ENCODE measurements at places on chromosomes 6 and 20.

GRCh38 chr20:57387945-57388371, 3.2 kb upstream of the RBM38 start:
- DNase-seq: no peak

- DNase-seq: no peak
These were observed 21.4 kb downstream of the HBS1L start for GRCh38 chr6:135033238-135033637.

GRCh38 chr20:32651537-32651936, 22.2 kb downstream of the C20orf203 start:
- DNase-seq: no peak

DNA sequence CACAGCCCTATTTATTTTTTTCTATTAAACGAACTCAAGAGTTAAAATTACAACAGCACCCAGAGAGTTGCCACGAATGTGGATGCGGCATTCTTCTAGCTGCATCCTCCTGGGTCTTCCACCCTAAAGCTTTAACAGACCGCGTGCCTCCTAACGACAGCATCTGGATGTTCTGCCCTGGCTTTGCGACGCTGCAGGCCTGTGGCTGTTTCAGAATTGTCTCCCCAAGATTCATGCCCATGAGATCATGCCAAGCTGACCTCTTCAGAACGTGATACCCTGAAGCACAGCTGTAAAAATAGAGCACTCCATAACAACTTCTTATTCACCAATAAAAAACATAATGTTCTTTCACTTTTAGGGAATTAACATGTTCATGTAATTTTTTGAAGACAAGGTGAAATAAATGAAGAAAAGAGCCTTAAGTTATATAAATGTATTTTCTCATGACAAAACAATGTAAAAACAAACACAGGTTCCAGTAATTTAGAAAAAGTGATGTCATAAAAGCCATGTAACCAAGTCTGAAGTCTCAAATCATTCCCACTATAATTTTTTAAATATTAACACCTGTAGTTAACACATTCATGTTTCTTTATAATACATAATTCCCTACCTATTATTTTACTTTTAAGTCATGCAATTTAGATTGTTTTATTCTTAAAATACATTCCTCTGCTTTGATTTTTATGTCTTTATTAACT, 26.5 kb downstream of the HIVEP2 start:
- no peak for DNase-seq

GRCh38 chr6:136415351-136416007, 125.8 kb upstream of the BCLAF1 start:
- DNase-seq: no peak

- peak; percentile 68 for DNase-seq
These were observed 29.3 kb upstream of the TRIM27 start for GRCh38 chr6:28953039-28953584.

- no peak for DNase-seq
These were observed 51.0 kb upstream of the CD93 start for GRCh38 chr20:23136893-23137745.

GRCh38 chr6:38155144-38155543, 335.6 kb downstream of the ZFAND3 start:
- no peak for DNase-seq

Data from stimulated activated CD4-positive, alpha-beta T cell treated with anti-CD3 and anti-CD28 coated beads, Interleukin-12 subunit alpha, Interleukin-12 subunit beta, amount 100 ng/mL, for 4 hours (primary cell).